ENCODE measurements at places on chromosomes 2 and 18. TPM values are rescaled to one million over a fixed set of nuclear protein-coding genes. Genes with fewer than 3 reads are reported as not detected.

SMARCAL1 gene
- total RNA-seq, result 21.5 TPM

DPP4 gene
- 3.3 TPM for total RNA-seq

TRIB2 gene
- 57.3 TPM for total RNA-seq

SIX3 gene
- total RNA-seq, result 0.21 TPM

- no peaks in the 10 kb centered on the region for H3K36me3 ChIP-seq
- H3K4me3 ChIP-seq, result no peak overlapping the region
- DNase-seq, result no peak
- no peaks in the 10 kb centered on the region for H3K4me1 ChIP-seq
These were observed 136.0 kb downstream of the ANKRD44 start for GRCh38 chr2:197174539-197175094.

DNA sequence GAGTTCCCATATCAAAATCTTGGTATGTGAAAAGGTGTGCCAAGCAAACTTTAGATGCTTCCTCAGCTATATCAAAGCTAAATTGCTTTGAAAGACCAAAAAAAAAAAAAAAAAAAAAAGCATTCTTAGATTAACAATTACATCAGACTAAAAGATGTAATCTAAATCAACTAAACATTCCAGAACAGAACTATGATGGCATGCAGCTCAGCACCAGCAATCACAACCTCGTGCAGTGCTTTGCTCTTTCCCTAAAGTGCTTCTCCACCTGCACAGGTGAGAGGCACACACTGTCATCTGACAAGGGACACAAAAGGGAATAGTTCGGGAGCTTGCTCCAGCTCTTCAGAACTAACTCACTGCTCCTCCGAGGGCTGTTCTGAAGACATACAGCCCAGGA is 37.5 kb downstream of the ADAM17 start:
- H3K36me3 ChIP-seq, result peaks cover 18% of the 10 kb centered on the region
- no peak overlapping the region for H3K4me3 ChIP-seq
- no peaks in the 10 kb centered on the region for H3K27me3 ChIP-seq
- DNase-seq, result no peak

DNA sequence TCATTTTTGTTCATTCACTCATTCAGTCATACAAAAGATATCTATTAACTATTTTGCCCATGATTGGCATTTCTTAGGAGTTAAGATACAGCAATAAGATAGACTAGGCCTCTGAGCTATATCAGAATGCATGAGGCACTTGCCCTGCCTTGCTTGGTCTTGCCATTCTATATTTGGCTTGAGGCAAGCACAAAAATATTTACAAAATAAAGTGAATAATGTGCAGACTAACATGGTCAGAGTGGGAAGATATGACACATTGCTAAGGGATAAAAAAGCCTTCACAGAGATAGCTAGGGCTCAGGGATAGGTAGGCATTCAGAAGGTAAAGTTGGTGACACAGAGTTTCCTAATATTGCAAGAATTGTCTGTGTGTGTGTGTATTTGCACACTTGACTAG is 75.0 kb upstream of the MMADHC start:
- H3K4me3 ChIP-seq, result no peak overlapping the region
- no peak overlapping the region for H3K27ac ChIP-seq
- no peaks in the 10 kb centered on the region for H3K36me3 ChIP-seq
- H3K4me1 ChIP-seq, result no peaks in the 10 kb centered on the region
- DNase-seq, result no peak

- no peaks in the 10 kb centered on the region for H3K4me1 ChIP-seq
- no peaks in the 10 kb centered on the region for H3K36me3 ChIP-seq
- no peaks in the 10 kb centered on the region for H3K27me3 ChIP-seq
- no peak overlapping the region for H3K27ac ChIP-seq
- no peak overlapping the region for H3K4me3 ChIP-seq
- DNase-seq, result no peak
These were observed 443.4 kb downstream of the NYAP2 start for GRCh38 chr2:225842939-225843338.

DNA sequence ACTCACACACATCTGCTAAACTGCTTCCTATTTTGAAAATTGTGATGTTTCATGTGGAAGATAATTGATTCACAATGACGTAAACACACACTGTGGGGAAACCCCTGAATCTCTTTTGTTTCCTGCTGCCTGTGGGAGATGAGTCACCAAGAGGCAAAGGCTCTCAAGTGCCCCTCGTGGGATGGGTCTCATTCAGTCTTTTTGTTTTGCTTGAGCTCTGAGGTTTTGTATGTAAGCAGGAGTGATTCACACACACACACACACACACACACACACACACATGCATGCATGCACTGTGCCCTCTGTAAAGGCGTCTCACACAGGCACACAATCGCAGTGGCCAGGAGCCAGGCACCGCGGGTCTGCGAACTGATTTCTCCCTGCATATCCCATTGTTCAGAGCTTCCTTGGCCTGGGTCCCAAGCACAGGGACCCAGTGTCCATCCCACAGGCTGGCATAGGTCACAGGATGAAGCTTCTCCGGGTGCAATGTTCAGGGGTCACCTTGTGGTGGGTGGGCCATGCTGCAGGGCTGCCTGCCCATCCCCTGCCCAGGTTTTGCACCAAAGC is 12.1 kb upstream of the ARHGEF4 start:
- H3K27me3 ChIP-seq, result no peaks in the 10 kb centered on the region
- peak; percentile 41 for DNase-seq
- peaks cover 35% of the 10 kb centered on the region for H3K4me1 ChIP-seq
- H3K4me3 ChIP-seq, result no peak overlapping the region
- H3K27ac ChIP-seq, result no peak overlapping the region

GRCh38 chr18:56483386-56483785 is 155.0 kb downstream of the TXNL1 start:
- no peaks in the 10 kb centered on the region for H3K27me3 ChIP-seq
- H3K27ac ChIP-seq, result no peak overlapping the region
- H3K4me3 ChIP-seq, result no peak overlapping the region
- no peaks in the 10 kb centered on the region for H3K36me3 ChIP-seq
- DNase-seq, result no peak

DNA sequence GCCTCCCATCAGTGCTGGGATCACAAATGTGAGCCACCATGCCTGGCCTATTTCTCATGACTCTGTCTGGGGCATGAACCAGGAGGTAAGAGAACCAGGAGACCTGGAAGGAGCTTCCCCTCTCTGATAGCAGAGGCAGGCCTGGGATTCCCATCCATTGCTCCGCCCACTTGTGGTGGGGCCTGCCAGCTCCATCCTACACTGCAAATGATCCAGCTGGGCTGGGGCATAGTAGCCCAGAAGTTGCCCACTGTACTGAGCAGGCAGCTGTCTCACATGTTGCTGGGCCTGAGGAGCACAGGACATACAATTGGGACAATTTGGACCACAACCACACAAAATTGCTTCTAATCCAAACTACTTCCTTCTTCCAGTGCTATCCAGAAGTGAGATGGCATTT is 91.0 kb downstream of the MARCHF4 start:
- H3K4me1 ChIP-seq, result peaks cover 11% of the 10 kb centered on the region
- no peak overlapping the region for H3K4me3 ChIP-seq
- H3K27ac ChIP-seq, result no peak overlapping the region

Measured in H1 (cell line).